ENCODE measurements at places on chromosomes 7 and 10. TPM values are rescaled to one million over a fixed set of nuclear protein-coding genes. Genes with fewer than 3 reads are reported as not detected.

DNA sequence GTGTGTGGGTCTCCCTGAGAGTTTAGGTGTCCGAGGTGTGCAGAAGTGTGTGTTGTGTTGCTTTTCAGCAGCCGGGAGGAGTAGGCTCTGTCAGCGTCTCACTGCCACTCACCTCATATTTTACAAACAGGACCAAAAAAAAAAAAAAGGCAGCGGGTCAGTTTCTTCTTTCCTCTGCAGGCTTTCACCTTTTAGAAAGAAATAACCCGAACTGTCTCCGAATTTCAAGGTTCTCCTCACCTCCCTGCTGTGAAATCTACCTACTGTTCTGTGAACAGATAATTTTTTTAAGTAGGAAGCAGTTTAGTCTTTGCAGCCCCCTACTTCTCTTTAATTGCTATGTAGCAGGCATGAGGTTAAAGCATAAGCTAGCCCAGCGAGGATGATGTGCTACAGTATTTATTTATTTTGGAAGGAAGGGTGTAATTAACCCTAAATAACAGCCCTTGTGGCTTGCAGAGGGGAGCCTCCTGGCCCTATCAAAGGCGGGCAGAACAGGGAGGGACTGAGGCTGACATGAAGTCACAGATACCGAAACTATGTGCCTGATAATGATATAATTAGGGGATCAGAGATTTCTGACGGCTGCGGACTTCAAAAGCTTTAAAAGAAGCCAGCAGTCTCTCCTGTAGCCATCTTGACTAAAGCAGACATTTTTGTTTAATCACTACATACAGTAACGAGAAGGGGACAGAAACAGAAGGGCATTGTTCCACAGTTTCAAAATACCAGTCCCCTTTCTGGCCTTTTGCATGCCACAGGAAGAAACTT is 1.6 kb downstream of the BAMBI start:
- no peaks in the 10 kb centered on the region for H3K27me3 ChIP-seq
- H3K36me3 ChIP-seq: no peaks in the 10 kb centered on the region
- peak; percentile 64 for DNase-seq
- peak overlapping the region; percentile 71 for H3K4me3 ChIP-seq

GRCh38 chr7:142806022-142806356 is 35.2 kb downstream of the PRSS2 start:
- no peaks in the 10 kb centered on the region for H3K4me1 ChIP-seq
- H3K27me3 ChIP-seq: no peaks in the 10 kb centered on the region
- H3K27ac ChIP-seq: no peak overlapping the region
- no peak overlapping the region for H3K4me3 ChIP-seq

The TRPV5 gene
- not detected for total RNA-seq

The CYP17A1 gene
- 3.7 TPM for total RNA-seq

The IDE gene
- total RNA-seq: 31.6 TPM

GRCh38 chr10:119541459-119542356 is 811 bp downstream of the RGS10 start:
- peaks cover 11% of the 10 kb centered on the region for H3K4me1 ChIP-seq
- no peak overlapping the region for H3K27ac ChIP-seq
- H3K4me3 ChIP-seq: peak overlapping the region; percentile 36
- no peak for DNase-seq

The HTR5A gene
- total RNA-seq: not detected

DNA sequence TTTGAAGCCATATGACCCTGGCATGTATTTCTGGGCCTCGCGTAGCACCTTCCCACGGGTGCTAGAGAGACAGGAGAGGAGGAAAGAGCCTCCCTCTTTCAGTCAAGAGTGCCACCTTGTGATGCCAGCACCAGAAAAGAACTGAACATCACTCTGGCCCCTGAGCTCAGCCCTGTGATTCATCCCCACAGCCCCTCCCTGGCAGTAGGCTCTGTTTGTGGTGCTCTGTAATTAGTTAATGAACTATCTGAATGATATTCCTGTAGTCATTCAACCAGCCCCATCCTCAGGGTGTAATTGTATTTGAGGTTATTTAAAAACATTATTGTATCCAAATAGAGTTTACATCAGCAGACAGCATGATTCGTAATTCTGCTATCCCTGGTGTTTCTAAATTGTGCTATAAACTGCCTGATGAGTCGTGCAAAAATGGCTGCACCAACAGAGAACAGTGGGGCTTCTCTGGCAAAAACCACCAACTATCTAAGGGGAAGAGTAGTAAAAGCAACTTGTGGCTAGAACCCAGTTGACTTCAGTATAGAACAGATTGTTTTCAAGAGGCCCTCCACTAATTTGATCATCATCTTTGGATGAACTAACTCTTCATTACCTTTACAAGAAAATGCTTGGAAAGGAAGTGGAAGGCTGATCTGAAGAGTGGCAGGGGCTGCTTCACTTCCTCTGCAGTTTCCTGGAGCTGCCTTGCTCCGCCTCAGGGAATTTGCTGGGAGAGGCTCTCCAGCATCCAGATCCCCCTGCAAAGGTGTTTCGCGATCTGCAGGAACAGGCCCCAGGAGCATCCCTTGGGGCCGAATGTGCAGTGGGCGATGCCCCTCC is 23.7 kb upstream of the TIAL1 start:
- DNase-seq: no peak
- no peak overlapping the region for H3K27ac ChIP-seq
- H3K36me3 ChIP-seq: no peaks in the 10 kb centered on the region
- H3K4me3 ChIP-seq: no peak overlapping the region
- H3K27me3 ChIP-seq: no peaks in the 10 kb centered on the region
